Stimulated activated CD8-positive, alpha-beta memory T cell treated with anti-CD3 and anti-CD28 coated beads, Interleukin-7, amount 100 ng/mL, for 24 hours (primary cell): ENCODE measurements at places on chromosomes 16 and 17.

GRCh38 chr17:31392002-31392855, 754 bp downstream of the RAB11FIP4 start:
- DNase-seq: no peak

DNA sequence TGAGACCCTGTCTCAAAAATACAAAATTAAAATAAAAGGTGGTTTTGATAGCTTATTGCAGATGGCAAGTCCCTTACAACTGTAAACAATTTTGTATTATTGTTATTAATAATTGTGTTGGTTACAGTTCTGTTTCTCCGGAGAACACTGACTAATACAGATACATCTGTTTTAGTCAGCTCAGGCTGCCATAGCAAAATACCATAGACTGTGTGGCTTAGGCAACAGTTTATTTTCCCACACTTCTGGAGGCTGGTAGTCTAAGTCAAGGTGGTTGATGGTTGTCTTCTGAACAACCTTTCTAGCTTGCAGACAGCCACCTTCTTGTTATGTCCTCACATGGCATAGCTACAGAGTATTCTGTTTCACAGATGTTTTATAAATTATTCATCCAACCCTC, 14.2 kb upstream of the IL21R start:
- no peak for DNase-seq

DNA sequence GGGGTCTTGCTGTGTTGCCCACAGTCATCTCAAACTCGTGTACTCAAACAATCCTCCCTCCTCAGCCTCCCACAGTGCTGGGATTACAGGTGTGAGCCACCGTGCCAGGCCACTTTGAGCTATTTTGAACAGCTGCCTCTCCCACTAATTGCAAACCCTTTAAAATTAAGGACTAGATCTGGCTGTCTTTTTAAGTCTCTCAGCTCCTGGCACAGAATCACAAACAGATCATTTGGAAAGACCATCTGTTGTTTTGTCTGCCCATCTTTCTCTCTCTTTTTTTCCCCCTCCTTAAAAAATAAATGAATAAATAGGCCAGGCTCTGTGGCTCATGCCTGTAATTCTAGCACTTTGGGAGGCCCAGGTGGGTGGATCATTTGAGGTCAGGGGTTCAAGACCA, 10.9 kb upstream of the STAT3 start:
- no peak for DNase-seq

DNA sequence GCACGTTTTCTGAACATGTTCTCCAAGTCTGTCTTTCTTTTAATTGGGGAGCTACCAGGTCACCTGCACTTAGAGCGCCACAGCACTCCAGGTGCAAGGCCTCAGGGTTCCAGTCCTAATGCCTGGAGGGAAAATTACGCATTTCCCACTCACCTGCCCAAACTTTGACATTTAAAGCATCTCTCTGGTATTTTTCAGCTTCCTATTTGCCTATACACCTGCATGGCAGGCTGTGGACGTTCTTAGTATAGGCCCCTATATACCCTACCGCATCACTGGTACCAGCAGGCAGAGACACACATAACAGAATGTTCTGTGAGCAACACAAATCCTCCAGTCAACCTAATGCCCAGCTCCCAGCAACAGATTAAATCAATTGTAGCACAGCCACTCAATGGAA, 213.3 kb downstream of the MRTFB start:
- DNase-seq: no peak

- no peak for DNase-seq
Observed at GRCh38 chr17:14514973-14515372, 214.1 kb downstream of the HS3ST3B1 start.
